Kidney (tissue), 22 donors: ENCODE measurements at places on chromosomes 1 and 21. TPM values are rescaled to one million over a fixed set of nuclear protein-coding genes. Genes with fewer than 3 reads are reported as not detected.

The LRRC8C gene
- total RNA-seq: 12.7 TPM

The ILDR2 gene
- total RNA-seq: 5.9 TPM

The CYP2J2 gene
- total RNA-seq: 1.0 TPM

GRCh38 chr1:78980511-78980910 lies 26.0 kb downstream of the ADGRL4 start:
- DNase-seq: no peak

The APOBEC4 gene
- total RNA-seq: not detected

DNA sequence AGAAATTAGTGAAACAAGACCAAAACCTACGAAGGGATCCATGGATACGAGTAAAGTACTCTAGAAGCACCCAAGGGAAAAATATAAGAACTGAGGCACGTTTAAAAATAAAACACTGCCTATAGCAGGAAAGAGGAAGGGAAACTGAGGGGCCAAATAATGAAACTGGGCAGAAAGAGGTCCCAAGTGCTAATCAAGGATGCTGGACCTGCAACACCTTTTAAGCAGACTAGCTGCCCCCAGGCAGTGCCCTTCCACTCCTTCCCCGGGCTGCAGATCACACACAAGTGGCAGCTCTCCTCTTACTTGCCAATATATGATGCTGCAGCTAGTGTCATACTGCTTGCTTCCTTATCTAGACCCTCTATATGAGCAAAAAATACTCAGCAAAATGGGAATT lies 7.6 kb upstream of the OTUD7B start:
- no peak for DNase-seq

- DNase-seq: peak; percentile 99
These were observed at the start of gene ATP6V0B for GRCh38 chr1:43974443-43975248. ATP6V0B (plus strand) TSS chr1:43974960; CDS start chr1:43975041, 81 bp downstream.

DNA sequence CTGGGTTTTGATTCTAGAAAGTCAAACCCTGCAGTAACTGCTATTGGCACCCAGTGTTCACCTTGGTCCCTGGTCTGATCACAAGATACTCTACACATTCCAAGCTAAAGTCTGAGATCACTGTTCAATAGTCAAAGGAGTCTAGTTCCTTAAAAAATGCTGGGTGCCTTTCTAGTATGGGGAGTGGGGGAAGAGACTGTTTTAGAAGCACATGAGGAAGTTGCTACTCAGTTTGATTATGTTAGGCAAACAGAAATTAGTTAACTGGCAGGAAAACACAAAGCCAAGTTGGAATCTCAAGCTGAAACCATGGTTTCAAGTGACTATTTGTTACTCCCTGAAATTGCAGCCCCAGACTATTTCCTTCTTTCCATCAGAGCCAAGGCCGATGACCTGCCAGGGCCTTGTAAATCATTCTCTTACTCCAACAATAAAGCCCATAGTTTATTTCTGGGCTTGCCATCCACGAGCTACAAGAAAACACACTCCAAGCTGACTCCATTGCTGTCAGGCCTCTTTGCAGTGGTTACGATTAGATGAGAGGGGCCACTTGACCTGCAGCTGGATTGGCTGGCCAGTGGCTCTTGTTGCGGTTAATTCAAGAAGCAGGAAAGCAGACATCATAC lies 21.1 kb upstream of the VTCN1 start:
- DNase-seq: no peak

The UBXN10 gene
- 12.6 TPM for total RNA-seq

DNA sequence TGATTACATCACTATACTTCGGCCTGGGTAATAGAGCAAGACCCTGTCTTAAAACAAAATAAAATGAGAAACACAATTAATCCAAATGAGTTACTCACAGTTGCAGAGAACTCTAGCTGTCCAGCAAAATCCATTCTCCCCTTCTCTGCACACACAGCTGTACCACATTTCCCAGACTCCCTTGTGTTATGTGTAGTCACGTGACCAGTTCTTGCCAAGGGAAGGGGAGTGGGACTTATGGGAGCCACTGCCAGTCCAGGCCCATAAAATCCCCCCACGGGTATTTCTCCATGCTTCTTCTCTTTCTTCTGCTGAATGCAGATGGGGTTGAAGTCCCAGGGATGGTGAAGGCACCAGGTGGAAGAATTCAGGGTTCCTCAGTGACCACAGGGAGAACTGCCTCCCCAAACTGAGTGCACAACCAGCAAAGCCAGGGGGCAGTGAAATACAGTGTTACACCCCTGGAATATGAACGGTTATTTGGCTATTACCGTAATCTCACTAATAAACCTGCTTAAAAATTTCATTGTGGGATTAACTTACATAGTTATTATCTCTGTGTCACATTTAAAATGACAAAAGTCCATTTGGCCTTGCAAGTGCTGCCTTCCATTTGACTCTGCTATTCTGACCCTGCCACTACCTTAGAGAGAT lies 85.6 kb upstream of the FMN2 start:
- no peak for DNase-seq

The LRRC53 gene
- total RNA-seq: not detected

The TNFSF4 gene
- total RNA-seq: 1.3 TPM

The SLC25A34 gene
- 1.5 TPM for total RNA-seq

GRCh38 chr1:18108299-18109057 lies 880 bp downstream of the IGSF21 start:
- DNase-seq: peak; percentile 44

The FASLG gene
- total RNA-seq: 0.50 TPM

DNA sequence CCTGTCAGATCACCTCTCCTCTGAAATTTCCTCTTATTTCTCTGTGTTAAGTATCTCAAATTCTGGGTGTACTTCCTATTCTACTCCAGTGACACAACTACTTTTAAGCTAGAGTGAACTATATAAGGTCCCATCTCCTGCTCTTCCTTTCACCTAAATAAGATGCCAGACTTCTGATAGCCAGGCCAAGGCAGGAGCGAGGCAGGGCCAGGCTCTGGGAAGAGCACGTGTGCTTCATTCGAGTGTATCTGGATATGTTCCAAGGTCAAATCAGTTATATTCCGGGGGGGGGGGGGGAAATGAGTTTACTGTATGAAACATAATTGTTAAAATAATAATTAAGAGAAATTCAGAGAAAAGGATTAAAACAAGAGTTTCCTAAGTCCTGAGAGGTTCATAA lies 60.1 kb downstream of the LRRC71 start:
- no peak for DNase-seq

- DNase-seq: no peak
These were observed 29.5 kb downstream of the KCNA3 start for GRCh38 chr1:110645211-110645610.

DNA sequence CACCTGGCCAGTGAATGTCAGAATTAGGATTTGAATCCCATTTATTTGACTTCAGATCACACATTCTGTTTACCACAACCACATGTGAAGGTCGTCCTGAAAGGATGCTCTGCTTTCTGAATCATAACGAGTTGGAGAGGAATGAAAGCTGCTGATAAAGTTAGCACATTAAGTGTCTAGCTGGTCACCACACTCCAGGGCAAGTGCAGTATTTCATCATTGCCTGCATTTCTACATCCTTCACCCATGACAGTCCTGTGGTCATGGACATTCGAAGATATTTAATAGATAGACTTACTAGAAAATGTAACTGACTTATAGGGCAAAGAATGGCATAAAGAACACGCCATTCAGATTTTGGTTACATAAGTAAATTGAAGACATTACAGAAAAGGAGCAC lies 52.7 kb upstream of the ST6GALNAC3 start:
- no peak for DNase-seq

GRCh38 chr1:231442735-231443134 lies 20.6 kb upstream of the EGLN1 start:
- DNase-seq: no peak

DNA sequence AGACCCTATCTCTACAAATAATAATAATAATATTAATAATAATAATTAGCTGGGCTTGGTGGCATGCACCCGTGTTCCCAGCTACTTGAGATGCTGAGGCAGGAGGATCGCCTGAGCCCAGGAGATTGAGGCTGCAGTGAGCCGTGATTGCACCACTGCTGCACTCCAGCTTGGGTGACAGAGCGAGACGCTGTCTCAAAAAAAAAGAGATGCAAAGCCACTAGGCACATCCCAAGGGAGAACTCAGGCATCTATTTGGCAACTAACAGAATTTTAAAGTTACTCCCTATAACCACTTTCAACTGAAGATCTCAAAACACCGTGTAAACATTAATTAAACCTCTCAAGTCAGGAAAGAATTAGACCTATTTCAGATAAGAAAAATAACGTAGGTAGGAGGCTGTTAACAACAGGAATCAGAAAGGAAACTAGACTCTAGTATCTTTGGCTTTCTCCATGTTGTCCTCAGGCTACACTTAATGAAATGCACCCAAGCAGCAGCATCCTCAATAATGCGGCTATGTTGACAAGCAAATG lies 3.7 kb downstream of the RNF19B start:
- DNase-seq: no peak

The MFAP2 gene
- total RNA-seq: 7.2 TPM

The LAMC2 gene
- 89.0 TPM for total RNA-seq

DNA sequence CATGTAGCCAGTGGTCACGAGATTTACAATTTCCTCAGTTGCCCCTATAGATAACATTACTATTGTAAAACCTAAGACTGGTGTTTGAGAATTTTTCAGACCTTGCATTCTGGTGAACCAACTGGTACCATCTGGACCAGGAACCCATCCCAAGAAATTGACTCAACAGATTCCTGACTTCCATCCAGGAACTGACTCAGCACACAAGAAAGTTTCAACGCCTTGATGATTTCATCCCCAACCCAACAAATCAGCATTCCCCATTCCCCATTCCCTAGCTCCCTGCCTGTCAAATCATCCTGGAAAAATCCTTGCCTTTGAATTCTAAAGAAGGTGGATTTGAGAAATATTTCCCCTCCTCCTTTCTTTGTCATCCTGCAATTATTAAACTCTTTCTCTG lies 529.8 kb upstream of the PRMT6 start:
- no peak for DNase-seq

- no peak for DNase-seq
These were observed 106.0 kb downstream of the ELAVL4 start for GRCh38 chr1:50214717-50215116.

DNA sequence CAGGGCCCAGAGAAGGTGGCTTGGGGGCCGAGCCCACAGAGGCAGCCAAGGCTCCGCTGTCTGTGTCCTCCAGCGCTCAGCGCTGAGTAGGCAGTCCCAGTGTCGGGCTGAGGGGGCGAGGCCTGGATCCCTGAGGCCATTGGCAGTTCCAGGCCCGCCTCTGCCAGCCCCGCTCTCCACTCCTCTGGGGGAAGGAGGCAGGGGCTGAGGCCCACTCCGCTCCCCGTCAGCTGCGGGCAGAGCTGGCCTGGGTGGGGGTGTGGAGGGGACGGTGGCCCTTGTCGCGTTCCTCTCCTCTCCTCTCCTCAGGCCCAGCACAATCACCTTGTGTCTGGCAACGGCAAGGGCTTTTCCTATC lies 132.8 kb downstream of the CASZ1 start:
- DNase-seq: peak; percentile 90
